Esophagus squamous epithelium (tissue), 5 donors: ENCODE measurements at places on chromosomes 7 and 10.
A peak's percentile ranks its signal among the peaks of the same experiment; 100 is the strongest.

- DNase-seq: no peak
Measured at GRCh38 chr10:74382663-74383062, 231.6 kb downstream of the ADK start.

DNA sequence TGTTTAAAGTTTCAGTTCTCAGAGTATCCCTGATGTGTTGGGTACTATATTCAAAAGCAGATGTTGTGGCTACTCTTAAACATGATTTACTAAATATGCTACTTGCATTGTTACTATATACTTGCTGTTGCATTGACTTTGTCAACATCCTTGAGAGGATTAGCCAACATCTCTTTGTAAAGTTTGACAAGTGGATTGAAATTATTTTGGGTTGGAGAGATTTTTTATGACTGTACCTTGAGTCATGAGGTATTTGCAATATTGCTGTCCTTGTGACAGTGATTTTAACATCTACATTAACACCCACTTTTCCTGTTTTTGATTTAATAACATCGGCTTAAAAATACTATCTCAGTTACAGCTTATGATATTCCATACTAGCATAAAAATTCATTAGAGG lies 31.9 kb downstream of the MRC1 start:
- DNase-seq: no peak

GRCh38 chr10:91350651-91351081 lies 59.5 kb upstream of the HECTD2 start:
- DNase-seq: no peak

- no peak for DNase-seq
Measured at GRCh38 chr7:57417736-57418135, 32.2 kb upstream of the ZNF716 start.

DNA sequence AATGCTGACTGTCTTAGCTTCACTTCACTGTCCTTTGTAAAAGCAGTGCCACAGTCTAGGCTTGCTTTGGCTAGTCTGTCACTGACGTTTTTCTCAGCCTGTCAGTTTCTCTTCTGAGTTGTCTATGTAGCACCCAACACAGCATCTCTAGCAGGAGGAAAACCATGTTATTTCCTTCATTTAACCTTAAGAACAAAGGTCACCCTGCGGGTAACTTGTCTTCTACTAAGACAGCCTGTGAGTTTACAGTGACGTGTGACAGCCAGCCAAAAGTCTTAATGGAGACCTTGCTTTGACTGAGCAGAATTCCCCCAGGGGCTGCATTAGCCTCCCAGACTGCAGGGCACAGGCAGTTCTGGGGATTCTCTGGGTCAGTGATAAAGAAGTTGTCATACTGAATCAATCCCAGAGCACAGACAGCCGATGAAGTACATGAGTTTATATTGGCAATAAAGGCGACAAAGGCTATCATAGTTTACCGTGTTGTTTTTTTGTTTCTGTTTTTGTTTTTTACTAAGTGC lies 296.0 kb upstream of the KIAA1217 start:
- DNase-seq: no peak

DNA sequence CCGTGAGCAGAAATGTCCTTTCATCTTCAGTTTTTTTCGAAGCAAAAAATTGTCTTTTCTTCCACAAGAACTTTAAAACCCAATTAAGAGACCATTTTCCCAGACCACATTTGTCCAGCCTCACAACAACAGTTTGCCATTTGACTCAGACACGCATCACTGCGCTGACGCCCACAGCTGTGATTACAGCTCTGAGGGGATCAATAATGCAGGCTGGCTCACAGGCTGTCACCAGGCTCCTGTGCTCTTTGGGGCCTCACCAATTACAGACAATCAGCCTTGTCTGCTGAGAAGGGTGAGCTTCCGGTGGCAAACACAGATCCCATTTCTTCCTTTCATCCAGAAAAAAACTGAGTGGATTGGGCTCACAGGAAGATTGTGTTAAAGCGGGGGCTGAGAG lies 33.3 kb downstream of the DDC start:
- no peak for DNase-seq

- no peak for DNase-seq
Measured at GRCh38 chr7:38903057-38903456, 5.9 kb downstream of the VPS41 start.

GRCh38 chr7:27104341-27105058 lies 2.0 kb upstream of the HOXA2 start:
- DNase-seq: no peak

- DNase-seq: no peak
Measured at GRCh38 chr7:89067048-89067447, 271.5 kb upstream of the TEX47 start.

DNA sequence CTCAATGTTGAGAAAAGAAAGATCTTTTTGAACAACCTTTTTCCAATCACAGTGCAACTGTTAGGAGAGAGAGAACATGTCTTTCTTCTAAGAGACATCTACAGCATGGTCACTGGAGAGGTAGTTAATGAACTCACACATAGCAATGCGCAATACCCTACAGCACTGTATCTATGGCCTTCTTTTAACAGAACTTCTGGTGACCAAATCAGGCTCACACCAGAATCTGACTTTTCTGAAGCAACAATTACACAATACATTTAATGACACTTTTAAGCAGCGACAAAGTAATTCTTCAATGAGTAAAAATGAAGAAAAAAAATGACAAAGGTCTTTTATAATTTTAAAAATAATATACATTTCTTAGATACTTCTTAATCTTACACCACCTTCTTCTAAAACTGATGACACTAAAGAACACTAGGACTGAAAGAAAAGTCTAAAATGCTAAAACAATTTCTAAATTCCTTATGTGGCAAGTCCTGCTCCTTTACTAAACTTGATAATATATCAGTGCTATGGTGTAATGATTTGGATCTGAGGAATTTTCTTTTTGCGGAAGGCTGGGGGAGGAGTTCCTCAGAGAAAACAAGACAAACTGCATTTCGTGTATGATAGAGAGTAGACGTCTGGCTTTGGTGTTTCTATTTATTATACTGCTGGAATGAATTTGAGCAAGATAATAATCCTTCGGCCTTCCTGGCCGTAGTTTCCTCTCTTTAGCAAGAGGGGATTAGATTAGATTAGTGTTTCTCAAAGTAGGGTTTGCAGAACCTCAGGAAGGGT lies 166.3 kb downstream of the ZNF438 start:
- DNase-seq: no peak

DNA sequence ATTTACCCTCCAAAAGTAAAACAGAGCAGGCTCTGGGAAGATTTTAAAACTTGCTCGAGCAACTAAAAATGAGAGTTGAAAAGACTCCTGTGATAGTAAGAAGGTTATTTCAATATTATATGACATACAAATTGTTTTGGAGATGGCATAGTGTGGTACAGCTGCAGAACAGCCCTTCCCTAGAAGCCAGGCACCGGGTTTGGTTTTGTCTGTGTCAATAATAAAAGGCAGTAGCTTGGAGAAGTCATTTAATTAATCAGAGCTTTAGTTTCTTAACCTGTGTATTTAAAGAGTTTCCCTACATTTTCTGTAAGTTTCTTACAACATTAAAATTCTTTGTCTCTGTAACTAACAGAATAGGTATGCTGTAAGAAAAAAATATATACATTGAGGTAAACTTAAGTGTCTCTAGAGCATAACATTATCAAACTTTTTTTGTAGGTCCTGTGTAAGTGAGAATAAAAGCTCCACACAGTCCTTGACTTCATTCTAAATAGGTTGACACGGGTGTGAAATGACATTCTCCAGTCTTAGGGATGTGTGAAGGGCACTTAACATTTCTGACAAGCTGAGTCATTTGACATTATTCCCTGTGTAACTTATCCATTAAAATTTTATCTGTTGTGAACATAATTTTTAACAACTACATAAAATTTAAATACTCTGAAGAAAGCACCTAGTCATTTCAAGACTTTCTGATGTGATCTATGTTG lies 425.0 kb upstream of the ETV1 start:
- DNase-seq: no peak

GRCh38 chr7:92417913-92418312 lies 29.4 kb upstream of the GATAD1 start:
- DNase-seq: no peak

- no peak for DNase-seq
Measured at GRCh38 chr7:71465741-71466189, 333.8 kb downstream of the GALNT17 start.

GRCh38 chr10:11162828-11163599 lies 145.3 kb downstream of the CELF2 start:
- peak; percentile 61 for DNase-seq

- no peak for DNase-seq
Measured at GRCh38 chr7:150380463-150380862, 1.3 kb downstream of the ZNF775 start.

GRCh38 chr10:91743465-91743864 lies 54.8 kb upstream of the TNKS2 start:
- DNase-seq: no peak

GRCh38 chr7:23055582-23056178 lies 41.8 kb upstream of the HYCC1 start:
- DNase-seq: no peak

DNA sequence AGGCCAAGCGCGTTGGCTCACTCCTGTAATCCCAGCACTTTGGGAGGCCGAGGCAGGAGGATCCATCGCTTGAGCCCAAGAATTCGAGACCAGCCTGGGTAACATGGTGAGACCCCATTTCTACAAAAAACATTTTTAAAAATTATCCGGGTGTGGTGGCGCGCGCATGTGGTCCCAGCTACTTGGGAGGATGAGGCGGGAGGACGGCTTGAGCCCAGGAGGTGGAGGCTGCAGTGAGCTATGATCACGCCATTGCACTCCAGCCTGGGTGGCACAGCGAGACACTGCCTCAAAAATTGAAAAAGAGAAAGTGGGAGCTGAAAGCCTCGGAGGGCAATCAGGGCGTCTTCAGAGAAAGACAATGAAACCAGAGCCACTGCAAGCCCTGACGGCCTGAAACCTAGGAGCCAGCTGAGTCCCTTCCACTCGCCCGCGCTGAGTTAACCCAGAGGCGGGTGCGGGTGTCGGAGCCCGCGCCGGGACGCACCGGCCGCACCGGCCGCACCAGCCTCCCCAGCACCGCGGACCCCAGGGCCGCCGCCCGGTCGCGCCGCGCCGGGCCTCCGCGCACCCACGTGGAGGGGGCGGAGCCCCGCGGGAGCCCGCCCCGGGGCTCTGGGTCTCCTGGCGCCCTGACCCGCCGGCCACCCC lies 22.4 kb downstream of the ZFAND2A start:
- no peak for DNase-seq

GRCh38 chr7:12820777-12821176 lies 133.3 kb downstream of the ARL4A start:
- DNase-seq: no peak

DNA sequence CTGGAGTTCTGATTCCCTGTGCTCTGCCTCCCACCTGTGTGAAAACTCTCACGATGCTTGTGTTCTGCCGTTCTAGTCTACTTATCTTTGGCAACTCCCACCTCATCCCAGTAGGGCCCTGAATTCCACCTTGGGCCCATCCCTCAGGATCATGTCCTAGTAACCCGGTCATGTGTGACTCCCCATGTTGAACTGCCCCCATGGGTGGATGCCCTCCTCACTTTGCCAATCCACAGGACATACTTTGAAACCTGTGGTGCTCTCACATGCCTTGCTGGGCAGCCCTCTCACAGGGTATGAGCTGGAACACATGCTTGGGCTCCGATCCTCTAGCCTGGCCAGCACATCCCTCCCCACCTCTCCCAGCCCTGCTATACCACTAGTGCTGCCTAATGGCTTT lies 3.8 kb upstream of the RBM33 start:
- DNase-seq: no peak

GRCh38 chr7:81487516-81487915 lies 282.3 kb downstream of the HGF start:
- no peak for DNase-seq

- DNase-seq: no peak
Measured at GRCh38 chr7:150736864-150737263, 354 bp upstream of the GIMAP5 start.

- DNase-seq: no peak
Measured at GRCh38 chr10:114188001-114188400, 8.8 kb downstream of the TDRD1 start.

DNA sequence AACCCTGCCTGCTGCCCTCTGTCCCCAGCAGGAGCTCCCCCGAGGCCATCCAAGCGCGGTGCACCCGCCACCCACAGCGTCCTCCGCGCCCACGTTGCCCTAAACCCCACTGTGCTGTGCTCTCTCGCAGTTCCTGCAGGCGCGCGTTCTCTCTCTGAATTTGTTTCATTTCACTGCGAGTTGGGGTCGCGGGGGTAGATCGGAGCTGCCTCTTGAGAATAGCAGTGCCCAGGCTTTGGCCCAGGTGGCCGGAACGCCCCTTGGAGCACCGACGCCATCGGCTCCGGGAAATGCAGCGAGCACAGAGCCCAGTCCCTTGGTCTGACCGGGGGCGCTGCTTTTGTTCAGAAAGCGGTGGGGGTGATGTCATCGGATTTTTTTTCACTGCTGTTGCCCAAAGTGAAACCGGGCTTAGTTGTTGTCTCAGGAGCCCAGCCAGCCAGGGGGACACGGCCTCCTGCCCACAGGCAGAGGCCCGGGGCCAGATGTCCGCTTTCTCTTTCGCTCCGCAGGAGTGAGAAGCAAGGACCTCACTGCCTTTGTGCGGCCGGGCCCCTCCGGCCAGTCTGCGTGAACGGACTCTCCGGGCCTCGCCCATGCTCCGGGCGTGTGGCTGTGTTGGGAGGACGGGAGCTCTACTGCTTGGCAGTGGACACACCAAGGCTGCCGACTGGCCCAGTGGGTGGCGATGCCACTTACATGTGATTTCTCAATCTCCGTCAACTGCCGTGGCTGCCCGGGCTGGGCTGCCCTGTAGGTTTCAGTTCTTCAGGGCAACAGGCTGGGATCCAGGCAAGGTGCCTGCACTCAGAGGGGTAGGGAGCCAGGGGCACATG lies 43.1 kb downstream of the FOXK1 start:
- no peak for DNase-seq

GRCh38 chr7:105689067-105689819 lies 108.0 kb upstream of the EFCAB10 start:
- DNase-seq: no peak

GRCh38 chr10:88374392-88375175 lies 208.5 kb downstream of the RNLS start:
- no peak for DNase-seq

DNA sequence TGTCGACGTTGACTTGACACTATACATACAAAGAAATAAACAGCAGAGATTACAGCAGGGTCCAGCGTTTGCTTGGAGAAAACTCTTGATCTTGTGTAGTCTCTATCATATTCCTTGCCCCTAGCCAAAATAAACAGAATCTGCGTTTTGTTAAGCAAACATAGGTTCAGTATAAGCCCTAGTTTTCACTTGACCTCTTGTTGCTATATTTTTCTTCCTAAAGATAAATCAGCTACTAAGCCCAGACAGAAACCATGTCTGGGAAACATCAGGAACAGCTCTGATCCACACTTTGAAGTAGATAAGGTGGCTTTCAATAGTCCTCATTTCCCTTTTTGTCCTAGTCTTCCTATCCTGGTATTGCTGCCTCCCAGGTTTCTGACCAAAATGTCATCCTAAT lies 328.2 kb upstream of the MAGI2 start:
- no peak for DNase-seq

- DNase-seq: no peak
Measured at GRCh38 chr7:103875718-103876117, 113.7 kb downstream of the RELN start.
